ENCODE measurements at places on chromosomes 5 and 9. TPM values are rescaled to one million over a fixed set of nuclear protein-coding genes. Genes with fewer than 3 reads are reported as not detected.
A peak's percentile ranks its signal among the peaks of the same experiment; 100 is the strongest.

DNA sequence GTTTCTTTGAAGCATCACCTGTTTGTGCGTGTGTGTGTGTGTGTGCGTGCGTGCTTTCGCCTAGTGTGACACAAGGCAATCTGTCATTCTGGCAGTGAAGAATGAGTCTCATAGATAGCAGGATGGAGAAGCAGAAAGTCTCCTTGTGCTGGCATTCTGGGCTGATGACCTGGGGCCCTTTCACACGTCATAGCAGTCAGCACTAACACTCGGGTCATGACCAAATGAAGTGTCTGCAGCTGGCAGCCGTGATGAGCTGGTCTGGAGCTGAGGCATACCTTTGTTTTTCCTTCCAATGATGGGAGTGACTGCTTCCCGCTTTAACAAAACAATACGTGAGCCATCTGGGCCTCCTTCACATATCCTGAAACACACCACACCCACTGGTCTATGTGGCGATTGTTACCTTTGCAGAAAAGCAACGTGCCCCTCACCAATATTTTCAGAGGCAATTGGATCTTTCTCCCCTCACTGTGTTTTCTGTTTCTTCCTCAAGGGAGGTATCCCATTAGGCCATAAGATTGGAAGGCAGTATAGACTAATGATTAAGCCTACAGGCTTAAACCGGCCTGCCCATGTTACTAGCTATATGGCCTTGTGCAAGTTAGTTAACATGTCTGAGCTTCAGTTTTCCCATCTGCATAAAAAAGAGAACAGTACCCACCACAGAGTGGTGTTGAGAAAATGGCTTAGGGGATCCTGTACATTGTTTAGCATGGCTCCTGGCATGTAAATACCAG is 88.8 kb downstream of the SREK1 start:
- no peak overlapping the region for H3K27ac ChIP-seq
- no peaks in the 10 kb centered on the region for H3K27me3 ChIP-seq
- no peak overlapping the region for H3K4me3 ChIP-seq

- no peaks in the 10 kb centered on the region for H3K27me3 ChIP-seq
- H3K36me3 ChIP-seq: no peaks in the 10 kb centered on the region
- H3K4me3 ChIP-seq: no peak overlapping the region
- no peak overlapping the region for H3K27ac ChIP-seq
- DNase-seq: no peak
Measured at GRCh38 chr9:131043646-131044045, 34.7 kb downstream of the LAMC3 start.

DNA sequence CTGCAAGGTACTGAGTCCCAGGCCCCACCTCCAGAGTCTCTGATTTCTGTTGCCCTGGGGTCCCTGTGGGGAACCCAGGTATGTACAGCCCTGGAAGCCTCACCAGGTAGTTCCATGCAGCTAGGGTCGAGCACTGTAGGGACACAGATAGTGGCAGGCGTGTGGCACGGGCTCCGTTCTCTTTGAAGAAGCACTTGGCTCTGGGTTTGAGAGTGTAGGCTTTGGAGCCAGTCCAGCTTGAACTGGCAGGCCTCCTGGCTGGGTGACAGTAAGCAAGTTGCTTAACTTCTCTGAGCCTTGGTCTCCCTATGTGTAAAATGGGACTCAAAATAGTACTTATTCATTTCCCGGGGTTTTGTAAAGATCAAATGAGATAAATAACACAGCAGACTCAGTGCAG is 5.6 kb downstream of the OLFM1 start:
- H3K27ac ChIP-seq: no peak overlapping the region
- H3K4me3 ChIP-seq: no peak overlapping the region
- no peaks in the 10 kb centered on the region for H3K36me3 ChIP-seq
- peaks cover 11% of the 10 kb centered on the region for H3K27me3 ChIP-seq
- DNase-seq: no peak

GRCh38 chr9:2638871-2639673 is 17.5 kb downstream of the VLDLR start:
- no peaks in the 10 kb centered on the region for H3K36me3 ChIP-seq
- no peak overlapping the region for H3K4me3 ChIP-seq
- H3K4me1 ChIP-seq: no peaks in the 10 kb centered on the region

DNA sequence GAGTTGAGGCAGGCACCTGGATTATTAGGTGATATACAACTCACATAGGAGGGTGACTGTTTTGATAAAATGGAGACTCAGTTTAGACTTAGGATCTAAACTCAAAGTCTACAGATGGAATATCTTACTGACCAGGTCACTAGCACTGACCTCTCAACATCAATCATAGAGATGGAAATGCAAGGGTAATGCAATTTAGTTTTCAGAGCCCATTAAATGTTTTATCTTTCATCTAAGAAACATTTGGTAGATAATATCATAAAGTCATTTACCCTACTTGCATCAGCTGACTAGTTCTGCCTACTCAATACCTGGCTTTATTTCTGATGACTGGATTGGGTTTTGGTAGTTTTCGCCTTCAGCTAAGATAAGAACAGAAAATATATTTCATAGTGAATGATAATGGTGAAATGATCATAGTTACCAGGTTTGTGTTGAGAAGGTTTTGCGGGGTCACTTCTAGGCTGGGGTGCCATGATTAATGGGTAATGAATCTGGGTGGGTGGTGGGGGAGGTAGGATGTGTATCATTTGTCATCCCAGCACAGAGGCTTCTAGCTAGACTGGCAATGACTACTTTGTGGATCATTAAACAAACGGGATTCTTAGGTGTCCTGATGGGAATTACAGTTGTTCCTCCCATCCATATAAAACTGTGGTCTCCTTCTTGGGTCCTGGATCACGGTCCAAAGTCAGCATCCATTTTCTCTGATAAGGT is 173.4 kb downstream of the PPP2R2B start:
- H3K4me3 ChIP-seq: no peak overlapping the region
- no peak for DNase-seq
- no peak overlapping the region for H3K27ac ChIP-seq
- no peaks in the 10 kb centered on the region for H3K4me1 ChIP-seq
- no peaks in the 10 kb centered on the region for H3K27me3 ChIP-seq
- H3K36me3 ChIP-seq: no peaks in the 10 kb centered on the region

- no peaks in the 10 kb centered on the region for H3K27me3 ChIP-seq
- no peak overlapping the region for H3K4me3 ChIP-seq
- peaks cover 7% of the 10 kb centered on the region for H3K4me1 ChIP-seq
- DNase-seq: no peak
- no peaks in the 10 kb centered on the region for H3K36me3 ChIP-seq
Measured at GRCh38 chr5:91283899-91284298, 99.2 kb downstream of the ARRDC3 start.

GRCh38 chr9:127452691-127453090 is 1.4 kb downstream of the LRSAM1 start:
- peaks cover 30% of the 10 kb centered on the region for H3K4me1 ChIP-seq
- peak overlapping the region; percentile 94 for H3K4me3 ChIP-seq
- H3K27me3 ChIP-seq: no peaks in the 10 kb centered on the region
- DNase-seq: peak; percentile 49
- H3K27ac ChIP-seq: no peak overlapping the region

OTP gene
- total RNA-seq: not detected

- DNase-seq: no peak
- H3K27me3 ChIP-seq: no peaks in the 10 kb centered on the region
- no peak overlapping the region for H3K4me3 ChIP-seq
Measured at GRCh38 chr5:179378441-179379271, 33.4 kb upstream of the ADAMTS2 start.

AMBP gene
- total RNA-seq: not detected

SAPCD2 gene
- total RNA-seq: 6.8 TPM

DNA sequence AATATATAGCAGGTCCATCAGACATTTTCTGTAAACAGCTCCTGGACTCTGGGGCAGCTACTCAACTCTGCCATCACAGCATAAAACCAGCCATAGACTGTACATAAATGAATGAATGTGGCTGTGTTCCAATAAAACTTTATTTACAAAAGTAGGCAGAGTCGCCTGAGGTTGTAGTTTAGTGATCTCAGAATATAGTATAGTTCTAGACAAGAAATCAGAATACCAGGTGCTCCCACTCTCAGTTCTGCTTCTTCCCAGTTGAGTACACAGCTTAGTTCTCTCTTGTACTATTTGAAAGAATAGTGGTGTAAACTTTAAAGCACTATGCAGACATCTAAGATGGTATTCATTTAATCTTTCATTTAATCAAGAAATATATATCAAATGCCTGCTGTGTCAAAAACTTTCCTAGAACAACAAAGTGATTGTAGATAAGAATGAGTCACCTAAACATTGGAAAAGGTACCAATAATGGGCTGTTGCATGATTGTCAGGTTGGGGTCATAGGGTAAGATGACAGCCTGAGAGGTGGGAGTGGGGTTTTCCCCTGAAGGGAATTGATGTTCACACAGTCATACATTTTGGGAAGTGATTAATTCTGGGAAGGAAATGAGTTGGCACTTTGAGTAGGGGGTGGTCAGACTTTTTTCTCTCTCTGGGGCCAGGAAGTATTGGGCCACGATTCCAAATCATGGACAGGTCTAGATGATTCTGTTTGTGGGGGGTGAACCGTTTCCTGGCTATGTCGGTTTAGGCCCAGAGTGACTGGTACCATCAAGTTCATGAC is 37.0 kb downstream of the TNFSF8 start:
- DNase-seq: no peak
- H3K4me1 ChIP-seq: peaks cover 17% of the 10 kb centered on the region
- no peaks in the 10 kb centered on the region for H3K36me3 ChIP-seq
- no peak overlapping the region for H3K4me3 ChIP-seq

DOK3 gene
- 42.7 TPM for total RNA-seq

DNA sequence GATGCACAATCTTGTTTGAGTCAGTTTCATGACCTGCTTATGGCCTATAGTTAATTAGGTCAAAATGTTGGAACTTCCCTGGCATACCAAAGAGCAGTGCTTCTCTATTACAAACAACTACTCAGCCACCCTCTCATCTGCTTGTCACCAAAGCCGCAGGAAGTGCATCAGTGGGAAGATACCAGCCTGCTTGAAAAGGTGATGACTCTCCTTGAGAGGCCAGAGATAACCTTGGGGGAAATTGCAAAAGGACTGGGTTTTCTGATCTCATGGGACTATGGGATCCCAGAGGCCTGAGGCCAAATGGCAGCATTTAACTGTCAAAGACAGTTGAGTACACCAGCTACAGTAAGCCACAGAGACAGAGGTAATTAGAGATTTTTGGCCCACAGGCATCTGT is 69.9 kb downstream of the C9orf57 start:
- no peak overlapping the region for H3K4me3 ChIP-seq
- H3K36me3 ChIP-seq: no peaks in the 10 kb centered on the region

GRCh38 chr5:41071975-41072374 is 833 bp upstream of the MROH2B start:
- H3K4me3 ChIP-seq: no peak overlapping the region
- no peaks in the 10 kb centered on the region for H3K4me1 ChIP-seq
- no peaks in the 10 kb centered on the region for H3K27me3 ChIP-seq
- H3K27ac ChIP-seq: no peak overlapping the region
- no peak for DNase-seq
- no peaks in the 10 kb centered on the region for H3K36me3 ChIP-seq

DNA sequence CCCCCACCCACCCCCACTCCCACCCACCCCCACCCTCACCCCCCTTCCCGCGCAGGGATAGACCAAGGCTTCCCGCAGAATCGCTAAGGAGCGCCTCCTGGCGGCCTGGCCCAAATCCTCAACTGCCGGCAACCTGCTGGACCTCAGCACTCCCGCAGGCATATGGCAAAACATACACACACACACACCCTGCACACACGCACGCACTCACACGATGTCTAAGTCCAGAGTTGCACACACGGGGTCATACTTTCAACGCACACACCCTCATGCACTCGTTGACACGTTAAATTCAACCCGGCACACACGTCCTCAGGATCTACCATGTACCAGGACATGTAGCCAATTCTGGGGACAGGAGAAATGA is 1.7 kb downstream of the CPLX2 start:
- no peak overlapping the region for H3K4me3 ChIP-seq
- peaks cover 18% of the 10 kb centered on the region for H3K27me3 ChIP-seq
- H3K27ac ChIP-seq: no peak overlapping the region
- peaks cover 16% of the 10 kb centered on the region for H3K4me1 ChIP-seq
- no peak for DNase-seq

DNA sequence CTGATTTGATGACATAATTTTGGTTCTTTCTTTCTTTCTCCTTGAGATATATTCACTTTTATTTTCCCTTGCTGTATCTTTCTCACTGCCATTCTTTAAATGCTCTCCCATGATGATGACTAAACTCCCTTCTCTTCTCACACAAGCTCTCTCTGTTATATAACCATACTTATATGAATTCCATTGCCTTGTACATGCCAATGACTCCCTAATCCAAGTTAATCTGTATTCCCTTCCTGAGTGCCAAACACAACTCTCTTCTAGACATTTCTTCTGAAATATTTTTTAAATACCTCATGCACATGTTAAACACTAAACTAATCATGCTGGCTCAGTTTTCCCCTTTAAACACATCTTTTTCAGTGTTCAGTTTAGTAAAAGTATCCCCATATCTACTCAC is 62.2 kb upstream of the ST8SIA4 start:
- no peak overlapping the region for H3K27ac ChIP-seq
- no peaks in the 10 kb centered on the region for H3K27me3 ChIP-seq
- no peak overlapping the region for H3K4me3 ChIP-seq
- no peaks in the 10 kb centered on the region for H3K4me1 ChIP-seq
- H3K36me3 ChIP-seq: no peaks in the 10 kb centered on the region

DNA sequence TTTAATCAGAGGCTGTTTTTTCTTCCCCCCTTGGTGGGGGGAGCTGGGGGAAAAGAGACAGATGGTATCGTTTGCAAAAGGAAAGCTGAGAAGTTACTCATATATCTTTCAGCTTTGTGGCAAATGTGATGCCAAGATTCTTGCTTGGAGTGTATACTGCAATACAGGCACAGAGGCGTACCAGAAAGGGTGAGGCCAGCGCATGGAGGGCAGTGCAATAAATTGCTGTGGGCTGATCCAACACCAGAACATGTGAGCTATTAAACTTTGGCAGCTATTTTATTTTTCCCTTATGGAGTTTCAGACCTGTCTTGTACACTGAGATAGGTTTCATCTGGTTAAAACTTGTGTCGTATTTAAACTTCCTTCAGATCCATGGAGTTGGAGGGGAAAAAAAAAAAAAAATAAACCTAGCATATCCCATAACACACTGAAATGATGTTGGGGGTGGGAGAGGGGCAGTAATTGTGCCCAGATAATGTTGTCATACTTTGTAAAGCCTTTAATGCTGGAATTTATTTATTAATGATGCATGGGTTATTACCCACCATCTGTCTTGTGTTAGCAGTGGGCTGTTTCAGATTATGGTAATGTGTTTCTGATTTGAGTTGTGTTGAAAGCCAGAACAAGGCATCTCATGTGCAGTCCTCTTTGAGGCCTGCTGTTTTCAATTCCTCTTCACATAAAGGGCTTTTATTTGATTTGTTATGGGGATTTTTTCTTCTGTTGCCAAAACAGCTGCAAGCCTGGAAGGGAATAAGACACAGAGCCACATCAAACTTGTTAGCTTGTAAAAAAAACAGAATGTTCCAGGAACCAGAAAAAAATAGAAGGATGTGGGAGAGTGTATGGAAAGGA is 891.3 kb downstream of the TLE1 start:
- no peak overlapping the region for H3K4me3 ChIP-seq
- H3K27ac ChIP-seq: no peak overlapping the region
- no peaks in the 10 kb centered on the region for H3K36me3 ChIP-seq
- no peaks in the 10 kb centered on the region for H3K4me1 ChIP-seq
- H3K27me3 ChIP-seq: no peaks in the 10 kb centered on the region
- DNase-seq: no peak
